Left forelimb (tissue), 1 donor: ENCODE measurements at places on chromosomes 5 and 9.

GRCh38 chr5:140131967-140132409 is 6.3 kb downstream of the IGIP start:
- no peak for DNase-seq

- no peak for DNase-seq
Measured at GRCh38 chr9:124259158-124259808, 1.5 kb downstream of the NEK6 start.

- no peak for DNase-seq
Measured at GRCh38 chr5:153122403-153122802, 368.1 kb upstream of the GRIA1 start.

DNA sequence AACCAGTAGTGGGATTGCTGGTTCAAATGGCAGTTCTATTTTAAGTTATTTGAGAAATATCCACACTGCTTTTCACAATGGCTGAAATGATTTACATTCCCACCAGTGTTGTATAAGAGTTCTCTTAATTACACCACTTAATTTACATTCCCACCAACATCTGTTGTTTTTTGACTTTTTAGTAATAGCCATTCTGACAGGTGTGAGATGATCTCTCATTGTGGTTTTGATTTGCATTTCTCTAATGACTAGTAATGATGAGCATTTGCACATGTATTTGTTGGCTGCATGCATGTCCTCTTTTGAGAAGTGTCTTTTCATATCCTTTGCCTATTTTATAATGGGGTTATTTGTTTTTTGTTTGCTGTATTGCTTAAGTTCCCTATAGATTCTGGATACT is 688.3 kb downstream of the PRR16 start:
- DNase-seq: no peak

DNA sequence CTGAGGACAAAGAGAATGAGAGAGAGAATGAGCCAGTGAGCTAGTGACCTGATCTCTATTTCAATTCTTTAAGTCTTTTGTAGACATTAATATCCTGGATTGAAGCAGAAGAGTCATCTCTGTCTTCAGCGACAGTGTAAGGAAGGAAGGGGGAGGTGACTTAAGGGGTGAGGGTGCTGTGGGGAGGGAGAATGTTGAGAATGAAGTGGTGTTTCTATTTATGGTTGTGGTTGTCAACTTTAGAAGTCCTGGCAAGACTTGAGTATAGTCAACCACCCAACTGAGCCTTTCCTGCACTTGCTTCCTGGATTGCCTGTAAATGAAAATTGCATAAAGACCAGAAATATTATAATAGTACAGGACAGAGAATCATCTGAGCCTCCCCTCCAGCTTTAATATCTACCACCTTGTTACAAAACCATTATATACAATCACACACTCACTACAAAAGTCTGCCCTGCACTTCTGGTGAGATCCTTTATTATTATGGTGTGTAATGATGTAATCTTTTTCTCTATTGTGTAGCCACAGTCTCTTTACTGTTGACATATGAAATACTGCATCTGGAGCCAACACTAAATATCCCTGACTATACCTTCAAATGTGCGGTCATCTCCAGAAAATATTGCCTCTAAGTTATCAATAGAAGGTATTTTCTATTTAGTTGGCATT is 91.7 kb downstream of the NTRK2 start:
- DNase-seq: no peak

DNA sequence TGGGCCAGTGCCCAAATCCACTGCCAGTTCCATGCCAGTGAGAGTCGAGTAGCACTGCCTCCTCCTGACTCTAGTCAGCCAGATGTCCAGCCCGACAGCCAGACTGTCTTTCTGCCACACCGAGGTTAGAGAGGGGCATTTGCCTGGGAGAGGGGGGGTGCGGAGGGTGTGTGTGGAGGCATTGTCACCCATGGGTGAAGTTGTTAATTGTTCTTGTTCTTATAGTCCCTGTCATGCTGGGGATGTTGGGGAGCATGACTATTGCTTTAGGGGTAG is 1.1 kb downstream of the RGP1 start:
- DNase-seq: no peak

GRCh38 chr5:113162770-113163169 is 186.2 kb downstream of the DCP2 start:
- no peak for DNase-seq

DNA sequence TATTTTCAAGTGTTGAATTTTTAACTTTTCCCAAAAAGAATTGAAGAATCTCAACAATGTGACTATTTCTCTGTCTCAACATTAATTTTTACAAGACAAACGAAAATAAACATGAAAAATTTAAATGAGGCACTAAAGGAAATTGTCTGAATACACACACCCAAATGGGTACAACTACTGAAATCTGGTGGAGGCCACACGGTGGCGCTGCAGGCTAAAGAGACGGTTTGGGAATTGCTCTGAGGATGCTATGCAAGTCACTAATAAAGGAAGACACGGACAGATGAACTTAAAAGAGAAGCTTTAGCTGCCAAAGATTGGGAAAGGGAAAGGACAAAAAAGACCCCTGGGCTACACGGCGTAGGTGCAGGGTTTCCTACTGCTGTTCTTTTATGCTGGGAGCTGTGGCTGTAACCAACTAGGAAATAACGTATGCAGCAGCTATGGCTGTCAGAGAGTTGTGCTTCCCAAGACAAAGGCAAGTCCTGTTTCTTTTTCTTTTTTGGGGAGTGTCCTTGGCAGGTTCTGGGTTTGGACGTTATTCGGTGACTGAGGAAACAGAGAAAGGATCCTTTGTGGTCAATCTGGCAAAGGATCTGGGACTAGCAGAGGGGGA is at the start of gene PCDHB10:
Gene PCDHB10, plus strand, starts transcription at position 244 of the 616 bp plus-strand sequence. Its CDS starts 200 bp downstream, at position 444.
- no peak for DNase-seq

DNA sequence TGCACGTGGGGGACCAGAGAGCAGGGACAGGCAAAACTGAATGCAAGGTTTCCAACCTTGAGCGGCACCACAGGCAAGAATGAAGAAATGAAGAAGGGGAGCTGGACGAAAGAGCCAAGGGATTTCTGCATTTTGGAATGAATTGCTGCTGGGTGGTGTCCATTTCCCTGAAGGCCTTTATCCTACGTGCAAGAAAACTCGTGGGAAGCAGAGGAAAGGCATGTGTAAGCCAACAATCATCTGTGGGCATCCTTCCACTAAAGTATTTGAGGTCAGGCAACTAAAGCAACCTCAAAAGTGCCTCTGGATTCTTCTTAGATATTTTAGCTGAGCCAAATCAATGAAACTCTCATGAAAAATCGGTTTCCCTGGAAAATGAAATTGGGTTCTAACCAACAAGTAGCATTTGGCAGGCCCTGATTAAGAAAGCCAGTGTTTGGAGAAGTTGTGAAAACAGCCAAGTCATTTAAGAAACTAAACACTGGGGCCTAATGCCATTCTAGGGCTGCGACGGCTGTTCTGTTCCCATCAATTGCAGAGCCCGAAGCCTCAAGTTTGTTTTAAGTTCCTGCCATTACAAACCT is 4.7 kb upstream of the TGFBI start:
- DNase-seq: no peak

- DNase-seq: no peak
Measured at GRCh38 chr9:98182889-98183599, 9.4 kb downstream of the CORO2A start.

GRCh38 chr5:159459132-159459627 is 128.9 kb upstream of the IL12B start:
- no peak for DNase-seq

DNA sequence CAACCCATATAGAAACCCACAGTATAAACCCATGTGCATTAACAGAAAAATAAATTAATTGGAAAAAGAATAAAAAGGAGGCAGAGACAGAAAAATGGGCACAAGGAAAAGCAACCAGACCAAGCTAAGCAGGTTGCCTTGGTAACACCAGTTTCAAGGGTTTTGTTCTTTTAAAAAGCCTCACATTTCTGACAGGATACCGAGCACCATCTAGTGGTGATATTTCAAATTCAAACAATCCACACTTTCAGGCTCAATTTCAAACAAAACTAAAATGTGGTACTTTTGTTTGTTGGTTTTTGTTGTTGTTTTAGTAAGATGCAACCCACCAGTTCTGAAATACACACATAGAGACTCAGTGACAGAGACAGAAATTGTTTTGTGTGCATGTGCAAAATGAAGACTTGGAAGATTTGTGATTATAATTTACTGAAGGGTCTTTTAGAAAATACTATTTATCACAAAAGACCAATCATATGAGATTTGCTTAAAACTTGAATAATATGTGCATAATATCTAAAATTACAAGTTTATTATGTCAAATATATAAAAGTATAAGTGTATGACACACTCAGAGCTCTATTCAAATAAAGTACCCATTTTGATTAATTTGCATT is 318.2 kb downstream of the SLCO4C1 start:
- DNase-seq: no peak

DNA sequence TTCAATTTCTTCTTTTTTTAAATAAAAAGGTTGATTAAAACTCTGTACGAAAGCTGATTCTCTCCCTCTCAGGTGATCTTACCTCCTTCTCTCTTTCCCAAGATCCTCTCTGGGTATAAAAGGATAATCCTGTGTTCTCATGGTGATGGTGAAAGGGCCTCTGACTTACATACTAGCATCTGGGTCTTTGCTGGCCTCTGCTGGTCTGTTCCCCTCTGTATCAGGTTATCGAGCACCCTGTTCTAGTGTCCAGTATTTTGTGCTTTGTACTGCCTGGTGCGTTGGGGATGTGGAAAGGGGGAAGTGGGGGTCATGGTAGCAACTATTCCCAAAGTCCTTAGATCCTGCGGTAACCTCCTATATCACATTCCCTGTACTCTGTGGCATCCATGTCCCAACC is 328.9 kb downstream of the NR2F1-AS1 start:
- DNase-seq: no peak
